NCI-H1436 (cell line): ENCODE measurements at places on chromosomes 16 and 17.
A peak's percentile ranks its signal among the peaks of the same experiment; 100 is the strongest.

GRCh38 chr17:69947027-69947759 lies 127.8 kb upstream of the KCNJ16 start:
- no peak for DNase-seq

- no peak for DNase-seq
Measured at GRCh38 chr17:46154151-46154816, 38.9 kb downstream of the KANSL1 start.

DNA sequence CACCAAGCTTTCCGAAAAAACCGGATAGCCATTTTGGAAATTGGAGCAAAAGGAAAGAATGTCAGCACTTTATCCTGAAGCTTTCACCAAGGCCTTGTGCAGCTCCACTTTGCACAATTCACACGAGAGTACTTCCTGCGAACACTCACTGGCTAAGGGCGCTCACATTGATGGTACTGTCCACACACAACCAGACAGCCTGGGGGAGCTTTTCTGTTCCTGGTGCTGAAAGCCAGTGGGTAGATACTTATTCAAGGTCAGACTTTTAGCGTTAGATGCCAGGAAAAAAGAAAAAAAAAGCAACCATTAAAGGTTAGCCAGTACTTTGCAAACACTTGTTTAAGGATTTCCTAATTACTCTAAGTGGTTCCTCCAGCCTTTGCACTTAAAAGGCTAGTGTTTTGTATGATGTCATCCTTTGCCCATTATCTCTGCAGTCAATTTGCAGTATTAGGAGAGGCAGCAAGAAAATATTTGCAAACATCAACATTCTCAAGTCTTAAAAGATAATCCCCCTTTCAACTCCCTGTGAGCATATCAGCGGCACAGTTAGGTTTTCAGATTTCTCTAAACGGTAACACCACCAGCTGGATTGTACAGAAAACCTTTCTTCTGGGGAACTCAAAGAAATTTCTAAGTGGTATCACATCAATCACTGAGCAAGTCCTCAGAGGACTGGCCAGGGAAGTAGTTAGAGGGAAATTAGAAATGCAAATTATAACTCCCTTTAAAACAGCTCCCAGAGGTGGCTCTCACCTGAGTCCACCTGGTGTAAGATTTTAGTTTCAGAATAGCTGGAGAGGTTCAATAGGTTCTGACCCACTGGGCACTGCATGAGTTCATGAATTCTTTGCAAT lies 243.4 kb upstream of the IRX5 start:
- DNase-seq: no peak

DNA sequence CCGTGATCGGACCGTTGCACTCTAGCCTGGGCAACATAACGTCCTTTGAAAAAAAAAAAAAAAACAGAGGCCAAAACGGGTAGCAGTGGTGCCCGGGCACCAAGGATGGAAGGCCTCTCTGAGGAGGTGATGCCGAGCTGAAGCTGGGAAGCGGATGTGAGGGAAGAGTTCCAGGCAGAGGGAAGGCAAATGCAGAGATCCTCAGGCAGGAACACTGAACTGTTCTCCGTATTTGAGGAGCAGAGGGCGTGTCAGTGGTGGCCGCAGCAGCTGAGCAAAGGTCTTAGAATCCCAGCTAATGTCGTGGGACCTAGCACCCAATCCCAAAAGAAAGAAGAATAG lies 656 bp upstream of the KCTD13 start:
- no peak for DNase-seq

DNA sequence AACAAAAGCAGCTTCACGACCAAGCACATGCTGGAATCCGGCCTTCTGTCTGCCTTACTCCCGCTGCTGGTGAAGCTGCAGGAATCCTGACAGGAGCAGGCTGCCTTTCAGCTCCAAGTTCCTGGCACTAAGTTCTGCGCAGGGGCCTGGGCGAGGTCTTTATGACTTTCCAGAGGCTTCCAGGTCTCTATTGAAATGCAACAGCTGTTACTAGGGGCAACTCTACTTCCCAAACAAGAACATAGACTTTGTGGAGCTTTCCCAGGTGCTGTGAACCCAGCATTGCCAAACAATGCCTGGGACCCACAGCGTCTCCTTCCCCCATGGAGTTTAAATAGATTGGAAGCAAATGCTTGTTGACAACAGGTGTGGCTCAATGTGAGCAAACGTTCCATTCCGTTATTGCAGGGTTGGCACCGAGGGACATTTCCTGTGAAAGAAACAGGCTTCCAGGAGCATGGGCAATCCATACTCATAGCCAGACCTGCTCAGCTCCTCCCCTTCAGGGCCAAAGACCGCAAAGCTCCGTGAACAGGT lies 156.0 kb downstream of the CDH13 start:
- DNase-seq: no peak

DNA sequence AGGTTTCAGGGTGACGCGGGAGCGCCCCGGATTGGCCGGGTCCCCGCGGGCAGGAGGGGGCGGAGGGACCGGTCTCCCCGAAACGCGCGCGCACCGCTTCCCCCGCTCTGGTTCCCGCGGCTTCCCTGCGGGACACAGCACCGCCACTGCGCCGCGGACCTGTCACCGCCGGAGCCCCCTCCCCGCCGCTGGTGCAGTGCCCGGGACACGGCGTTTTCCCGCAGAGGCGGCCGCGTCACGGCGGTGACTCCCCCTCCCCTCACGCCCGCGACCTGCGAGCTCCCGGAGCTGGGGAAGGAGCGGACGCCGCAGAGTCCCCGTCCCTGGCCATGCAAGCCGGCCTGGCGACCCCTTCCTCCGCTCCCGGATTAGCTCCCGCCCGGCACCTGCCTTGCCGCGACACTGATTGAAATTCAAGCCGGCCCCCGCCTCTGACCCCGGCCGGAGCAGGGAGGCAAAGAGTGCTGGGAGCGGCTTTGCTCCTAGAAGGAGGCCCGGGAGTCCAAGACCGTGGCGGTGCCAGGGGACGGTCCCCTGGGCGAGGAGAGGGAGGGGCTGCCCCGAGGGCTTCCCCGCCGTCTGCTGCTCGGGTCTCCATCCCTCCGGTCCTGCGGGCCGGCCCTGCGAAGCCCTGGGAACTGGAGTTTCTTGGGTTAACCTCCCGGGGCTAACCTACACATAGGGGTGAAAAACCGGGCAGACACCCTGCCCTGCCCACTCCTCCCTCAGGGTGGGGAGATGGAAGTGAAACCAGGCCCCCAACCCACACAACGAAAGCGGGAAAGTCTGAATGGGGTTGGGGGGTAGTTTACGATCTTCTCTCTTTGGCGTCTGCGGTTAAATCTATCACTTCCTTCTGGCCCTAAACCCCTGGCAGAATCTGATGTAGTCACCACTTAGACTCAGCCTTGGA lies 1.0 kb downstream of the RHBDL3 start:
- no peak for DNase-seq

GRCh38 chr16:64731891-64732290 lies 390.0 kb downstream of the CDH11 start:
- no peak for DNase-seq

GRCh38 chr17:80724775-80725266 lies 180.2 kb downstream of the RPTOR start:
- no peak for DNase-seq

DNA sequence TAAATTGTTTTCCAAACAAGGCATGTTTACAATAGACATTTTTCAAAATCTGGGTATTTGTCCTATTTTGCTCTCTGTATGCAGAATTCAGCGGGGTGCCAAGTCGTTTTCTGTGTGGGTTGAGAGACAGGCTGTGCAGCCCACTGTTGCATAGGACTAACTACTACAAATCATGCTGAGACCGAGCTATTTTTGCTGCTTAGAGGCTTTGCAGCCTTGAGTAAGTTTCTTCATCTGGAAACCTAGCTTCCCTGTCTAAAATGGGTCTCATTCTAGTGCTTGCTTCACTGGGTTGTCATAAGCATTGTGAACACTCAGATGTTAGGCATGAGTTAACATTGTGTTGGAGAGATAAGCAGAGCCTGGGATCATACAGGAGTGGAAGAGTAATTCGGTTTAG lies 1.3 kb downstream of the PRPSAP2 start:
- no peak for DNase-seq

- DNase-seq: no peak
Measured at GRCh38 chr16:70392606-70393005, 45.9 kb downstream of the DDX19A start.

DNA sequence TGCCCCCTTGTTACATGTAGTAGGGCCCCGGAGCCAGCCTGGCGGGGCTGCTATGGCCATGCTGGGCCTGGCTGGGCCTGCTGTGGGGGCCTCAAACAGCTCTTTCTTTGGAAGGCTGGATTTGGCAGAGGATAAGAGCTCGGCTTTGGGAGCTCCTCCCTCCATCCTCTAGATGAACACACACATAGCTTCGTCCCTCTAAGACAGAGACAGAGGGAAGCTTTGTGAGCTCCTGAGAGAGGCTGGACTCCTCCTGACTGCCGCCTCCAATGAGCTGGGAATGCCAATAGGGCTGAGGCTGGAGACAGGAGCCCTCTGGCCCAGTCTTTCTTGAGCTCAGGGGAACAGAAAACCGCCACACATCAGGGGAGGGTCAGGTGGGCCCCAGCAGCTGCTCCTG lies 37.3 kb upstream of the CDC42EP4 start:
- DNase-seq: no peak

GRCh38 chr16:51666074-51666473 lies 515.0 kb upstream of the SALL1 start:
- no peak for DNase-seq

DNA sequence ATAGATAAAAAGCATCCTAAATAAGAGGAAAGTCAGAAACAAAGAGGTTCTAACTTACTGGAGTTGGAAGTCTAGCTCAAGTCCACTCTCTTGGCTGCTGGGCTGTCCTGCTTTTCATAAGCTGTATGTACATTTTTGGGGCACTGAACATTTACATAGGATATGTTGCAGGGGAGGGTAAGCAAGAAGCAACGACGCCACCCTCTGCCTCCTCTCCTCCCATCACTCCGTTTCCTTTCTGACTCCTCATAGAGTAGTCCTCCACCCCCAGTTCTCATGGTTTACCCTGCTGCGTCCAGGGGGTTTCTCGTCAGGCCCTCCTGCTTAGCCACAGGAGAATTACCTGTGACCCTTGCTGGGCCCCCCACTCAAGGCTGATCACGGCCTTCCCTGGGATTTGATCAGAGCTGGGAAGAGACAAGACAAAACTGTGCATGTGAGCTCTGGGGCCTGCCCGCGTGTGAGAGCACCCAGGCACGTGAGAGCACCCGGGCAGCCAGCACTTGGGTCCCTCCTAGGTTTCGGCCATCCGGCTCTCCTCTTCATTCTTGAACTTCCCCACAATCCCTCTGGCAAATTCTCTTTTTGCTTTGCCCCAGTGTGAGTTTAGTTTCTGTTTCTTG lies 37.1 kb downstream of the TMEM11 start:
- DNase-seq: no peak

- peak; percentile 10 for DNase-seq
Measured at GRCh38 chr17:41492771-41493170, 3.1 kb upstream of the KRT36 start.

DNA sequence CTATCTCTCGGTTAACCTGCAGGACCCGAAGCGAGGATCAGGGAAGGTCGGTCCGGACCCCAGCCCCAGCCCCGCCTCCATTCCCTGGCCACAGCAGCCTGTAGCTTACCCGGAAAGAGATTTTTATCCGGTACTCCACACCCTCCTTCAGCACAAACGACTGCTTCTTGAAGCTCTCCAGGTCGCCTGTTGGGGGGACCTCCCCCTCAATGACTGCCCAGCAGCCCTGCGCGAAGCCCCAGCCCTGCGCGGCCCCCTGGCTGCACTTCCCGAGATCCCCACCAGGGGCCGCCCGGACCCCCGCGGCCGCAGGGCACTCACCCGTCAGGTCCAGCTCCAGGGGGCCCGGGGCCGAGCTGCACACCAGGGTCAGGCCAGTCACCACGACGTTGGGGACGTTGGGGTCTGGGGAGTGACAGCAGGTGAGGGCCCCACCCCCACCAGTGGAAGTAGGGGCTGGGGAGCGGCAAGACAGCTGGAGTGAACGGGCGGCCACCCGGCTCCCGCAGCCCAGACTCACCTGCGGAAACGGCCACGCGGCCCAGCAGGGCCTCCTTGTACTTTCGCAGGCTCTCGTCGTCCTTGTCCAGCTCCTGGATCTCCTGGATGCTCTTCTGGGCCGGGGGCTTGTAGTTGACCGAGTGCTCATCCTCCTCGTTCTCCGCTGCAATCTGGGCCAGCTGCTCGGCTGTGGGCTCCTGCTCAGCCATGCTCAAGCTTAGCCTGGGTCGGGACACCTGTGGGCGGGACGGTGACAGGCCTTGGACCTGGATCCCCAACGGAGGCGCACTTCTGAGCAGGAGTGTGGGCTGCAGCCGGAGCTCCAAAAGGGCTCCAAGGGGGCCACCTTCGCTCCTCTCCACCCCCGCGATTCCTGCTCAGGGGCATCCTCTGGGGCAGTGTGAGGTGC lies 1.7 kb downstream of the ARHGDIA start:
- DNase-seq: no peak

DNA sequence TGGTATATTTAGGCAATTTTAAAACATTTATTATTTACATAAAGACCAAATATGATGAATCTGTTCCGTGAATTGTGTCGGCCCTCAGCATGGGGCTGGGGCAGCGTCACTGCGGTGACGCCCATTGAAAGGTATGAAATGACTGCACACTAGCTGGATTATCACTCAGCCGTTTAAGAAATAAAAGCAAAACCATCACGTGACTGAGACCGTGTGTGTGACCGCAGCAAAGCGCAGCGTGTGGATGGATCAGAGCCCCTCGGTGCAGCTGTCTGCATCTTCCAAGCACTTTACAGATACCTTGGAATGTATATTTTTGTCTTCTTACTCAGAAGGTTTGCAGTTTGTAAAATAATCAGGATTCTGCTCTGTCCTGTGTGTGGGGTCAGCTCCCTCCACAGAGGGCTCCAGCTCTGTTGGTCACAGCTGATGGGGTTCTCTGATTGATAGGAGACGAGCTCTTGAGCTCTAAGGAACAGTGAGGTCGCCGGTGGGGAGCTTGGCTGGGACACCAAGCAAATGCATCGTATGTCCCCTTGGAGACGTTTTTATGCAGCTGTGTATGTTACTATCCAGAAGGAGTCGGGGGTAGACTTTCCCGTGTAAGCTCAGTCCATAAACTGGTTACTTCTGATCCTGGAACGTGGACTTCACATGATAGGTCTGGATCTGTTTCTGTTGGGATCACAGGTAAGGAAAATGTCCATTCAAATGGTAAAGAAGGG lies 45.1 kb downstream of the WDR45B start:
- DNase-seq: no peak

GRCh38 chr17:73911726-73912372 lies 267.6 kb upstream of the SDK2 start:
- no peak for DNase-seq

DNA sequence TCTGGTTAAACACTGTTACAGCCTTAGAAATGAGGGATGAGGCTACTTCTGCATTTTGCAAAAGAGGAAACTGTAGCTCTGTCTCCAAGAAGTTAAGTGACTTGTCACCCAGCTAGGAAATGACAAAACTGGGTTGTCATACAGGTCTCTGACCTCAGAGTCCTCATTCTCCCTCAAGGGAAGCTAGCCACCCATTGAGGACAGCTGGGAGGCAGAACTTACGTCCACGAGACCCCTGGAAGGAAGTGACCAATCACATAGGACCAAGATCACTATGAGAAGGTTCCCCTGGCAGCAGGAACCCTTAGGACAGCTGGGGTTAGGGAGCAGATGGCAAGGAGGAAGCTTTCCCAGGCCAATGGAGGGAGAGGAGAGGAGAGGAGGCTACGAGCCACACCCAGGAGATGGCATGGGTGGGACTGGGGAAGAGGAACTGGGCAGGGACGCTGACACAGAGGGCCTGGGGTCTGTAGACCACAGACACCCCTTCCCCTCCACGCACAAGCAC lies 11.2 kb downstream of the METTL22 start:
- DNase-seq: no peak
